ENCODE measurements at places on chromosomes 12 and 14. TPM values are rescaled to one million over a fixed set of nuclear protein-coding genes. Genes with fewer than 3 reads are reported as not detected.

LRP10 gene
- 48.4 TPM for total RNA-seq

CRIP2 gene
- total RNA-seq = 37.4 TPM

SPTB gene
- total RNA-seq = under 0.01 TPM

FOXN4 gene
- not detected for total RNA-seq

SERPINA4 gene
- not detected for total RNA-seq

TBPL2 gene
- total RNA-seq = not detected

HHIPL1 gene
- total RNA-seq = 4.5 TPM

FANCM gene
- 6.2 TPM for total RNA-seq

CLMN gene
- 0.22 TPM for total RNA-seq

TEAD4 gene
- 6.4 TPM for total RNA-seq

SH2B3 gene
- total RNA-seq = 43.1 TPM

AQP5 gene
- not detected for total RNA-seq

SDR9C7 gene
- total RNA-seq = not detected

AICDA gene
- total RNA-seq = not detected

C12orf54 gene
- total RNA-seq = not detected

IL31 gene
- total RNA-seq = not detected

HOTAIR gene
- not detected for total RNA-seq

EID3 gene
- total RNA-seq = 21.5 TPM

ACOT6 gene
- not detected for total RNA-seq

BATF gene
- not detected for total RNA-seq

CCDC198 gene
- not detected for total RNA-seq

PAX9 gene
- under 0.01 TPM for total RNA-seq

MAP1LC3B2 gene
- total RNA-seq = 0.22 TPM

FOXG1 gene
- under 0.01 TPM for total RNA-seq

IFI27L1 gene
- total RNA-seq = 27.0 TPM

FAM186B gene
- total RNA-seq = 0.22 TPM

DPF3 gene
- total RNA-seq = 3.1 TPM

CNPY2 gene
- 87.5 TPM for total RNA-seq

MANSC4 gene
- total RNA-seq = not detected

SLC5A8 gene
- total RNA-seq = not detected
